ENCODE measurements at places on chromosomes 11 and 22.

GRCh38 chr11:44150401-44150800 is 54.9 kb downstream of the EXT2 start:
- DNase-seq, result no peak

- no peak for DNase-seq
These were observed 92.2 kb downstream of the PHF21B start for GRCh38 chr22:44917372-44918165.

- no peak for DNase-seq
These were observed 1306.6 kb downstream of the BRD1 start for GRCh38 chr22:48520884-48521588.

DNA sequence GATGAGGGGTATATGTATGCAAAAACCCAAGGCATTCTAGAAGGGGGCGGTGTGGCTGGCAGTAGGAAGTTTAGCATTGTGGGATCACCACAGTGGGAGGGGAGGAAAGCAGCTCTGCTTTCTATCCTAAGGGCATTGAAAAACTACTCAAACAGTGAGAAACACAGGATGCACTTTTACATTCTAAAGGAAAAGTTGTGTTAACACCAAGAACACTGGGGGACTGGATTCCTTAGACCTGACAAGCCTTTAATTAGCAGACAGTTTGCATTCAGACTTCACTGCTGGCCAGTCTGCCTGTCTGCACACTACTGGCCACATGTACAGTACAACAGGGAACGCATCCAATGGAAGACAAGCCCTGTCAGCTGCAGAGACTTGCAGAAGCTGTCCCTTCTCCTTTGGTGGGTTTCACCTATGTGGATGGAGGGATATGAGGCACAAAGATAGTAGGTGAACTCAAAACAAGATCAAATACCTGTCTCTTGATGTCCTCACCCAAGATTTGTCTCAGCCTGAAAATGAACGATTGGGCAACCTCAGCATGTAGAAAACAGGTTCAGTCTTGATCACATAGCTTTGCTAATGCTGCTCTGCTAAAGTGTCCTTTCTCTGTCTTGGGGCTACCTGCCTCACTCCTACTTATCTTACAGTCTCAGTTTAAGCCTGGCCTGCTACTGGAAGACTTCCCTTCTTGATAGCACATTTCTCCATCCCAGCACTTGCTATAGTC is 64.8 kb downstream of the TENM4 start:
- DNase-seq, result no peak

Measured in GM13977 (cell line).